ENCODE measurements at places on chromosomes 16 and 17. TPM values are rescaled to one million over a fixed set of nuclear protein-coding genes. Genes with fewer than 3 reads are reported as not detected.

The EVPLL gene
- not detected for total RNA-seq

The CIAPIN1 gene
- total RNA-seq = 57.5 TPM

The ST6GALNAC2 gene
- 1.5 TPM for total RNA-seq

The PYCARD gene
- 6.5 TPM for total RNA-seq

The CSH2 gene
- total RNA-seq = 0.66 TPM
